Effector CD8-positive, alpha-beta T cell (primary cell): ENCODE measurements at places on chromosomes 3 and 15.

- no peak for DNase-seq
These were observed 34.9 kb downstream of the CYP19A1 start for GRCh38 chr15:51303462-51303980.

GRCh38 chr3:373193-373779, 176.7 kb downstream of the CHL1 start:
- no peak for DNase-seq

DNA sequence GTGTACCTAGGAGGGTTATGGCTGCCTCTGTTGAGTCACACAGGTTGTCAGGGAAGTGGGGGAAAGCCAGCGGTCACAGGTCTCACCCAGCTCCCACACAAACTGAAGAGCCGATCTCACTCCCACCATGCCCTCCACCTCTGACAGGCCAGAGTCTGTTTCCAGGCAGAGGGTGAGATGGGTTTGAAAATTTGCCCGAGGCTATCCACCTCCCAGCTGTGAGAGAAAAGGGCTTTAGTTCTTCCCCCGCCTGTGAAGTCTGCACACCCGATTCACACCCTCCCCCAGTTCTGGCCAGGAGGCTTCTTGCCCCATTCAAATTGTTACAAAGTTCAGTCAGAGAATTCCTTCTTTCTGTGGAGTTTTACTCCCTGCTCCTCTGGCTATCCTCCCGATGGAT, 446.9 kb downstream of the EDEM1 start:
- no peak for DNase-seq

- no peak for DNase-seq
These were observed 75.1 kb upstream of the SLC6A11 start for GRCh38 chr3:10740954-10741353.

- DNase-seq, result no peak
These were observed 18.3 kb downstream of the OSBPL10 start for GRCh38 chr3:31962801-31963205.

GRCh38 chr15:57611123-57611522, 19.4 kb downstream of the MYZAP start:
- DNase-seq, result no peak

GRCh38 chr3:41716471-41716870, 245.4 kb downstream of the ULK4 start:
- no peak for DNase-seq

DNA sequence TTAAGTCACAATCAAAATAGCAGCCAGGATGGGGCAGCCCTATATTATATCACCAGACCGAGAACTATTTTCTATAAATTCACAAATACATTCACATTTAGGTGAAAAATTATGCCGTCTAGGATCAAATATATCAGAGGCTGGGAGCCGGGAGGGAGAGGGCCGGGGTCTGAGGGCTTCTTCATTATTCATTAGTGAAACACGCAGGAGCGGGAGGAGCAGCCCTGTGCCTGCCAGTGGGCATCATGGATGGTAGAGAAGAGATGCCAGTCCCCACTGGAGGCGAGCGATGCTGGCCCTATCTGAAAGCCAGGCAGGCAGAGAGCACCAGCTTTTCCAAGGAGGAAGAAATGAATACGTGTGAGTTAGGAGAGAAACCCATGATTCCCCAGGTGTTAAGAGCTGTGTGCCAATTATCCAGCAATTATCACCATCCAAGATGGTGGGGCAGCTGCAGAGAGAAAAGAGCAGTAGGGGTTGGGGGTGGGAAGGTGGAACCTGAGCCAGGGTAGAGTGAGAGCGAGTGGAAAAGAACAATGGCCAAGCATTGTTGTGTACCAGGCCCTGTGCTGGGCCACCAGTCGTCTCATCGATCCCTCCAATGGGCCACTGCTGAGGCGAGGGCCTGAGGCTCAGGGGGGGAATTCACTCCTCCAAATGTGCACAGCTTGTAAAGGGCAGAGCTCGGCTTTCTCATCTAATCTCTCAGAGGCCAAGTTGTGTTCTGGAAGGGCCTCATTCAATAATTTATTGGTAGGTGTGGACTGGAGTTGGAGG, 261.3 kb upstream of the TLE3 start:
- no peak for DNase-seq

- no peak for DNase-seq
These were observed 207.1 kb upstream of the PFN2 start for GRCh38 chr3:150177673-150178381.

GRCh38 chr3:45269952-45270351, 43.9 kb upstream of the TMEM158 start:
- no peak for DNase-seq

DNA sequence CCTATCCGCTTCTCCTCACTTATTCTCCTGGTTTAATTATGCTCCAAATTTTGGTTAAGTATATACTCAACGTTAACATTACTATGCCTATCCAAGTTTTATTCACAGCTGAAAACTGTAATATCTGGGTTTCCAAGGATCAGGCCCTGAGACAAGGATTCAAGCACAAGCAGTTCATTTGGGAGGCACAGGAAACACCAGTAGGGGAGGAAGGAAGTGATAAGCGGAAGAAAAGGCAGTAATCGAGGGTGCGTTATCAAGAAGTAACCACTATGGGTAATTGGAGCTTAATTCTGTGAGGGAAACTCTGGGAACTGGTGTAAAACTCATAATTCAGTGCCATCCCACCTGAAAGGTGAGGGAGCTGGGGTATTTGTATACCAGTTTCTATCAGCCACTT, 120.3 kb downstream of the KCNAB1 start:
- no peak for DNase-seq

- no peak for DNase-seq
These were observed 79.7 kb downstream of the RAB11A start for GRCh38 chr15:65949011-65949410.

- no peak for DNase-seq
These were observed 600.2 kb upstream of the GRM7 start for GRCh38 chr3:6260551-6261191.

GRCh38 chr3:46538803-46539442, 27.2 kb downstream of the LRRC2 start:
- DNase-seq, result peak; percentile 51

GRCh38 chr3:3629911-3630310, 169.3 kb upstream of the LRRN1 start:
- no peak for DNase-seq

DNA sequence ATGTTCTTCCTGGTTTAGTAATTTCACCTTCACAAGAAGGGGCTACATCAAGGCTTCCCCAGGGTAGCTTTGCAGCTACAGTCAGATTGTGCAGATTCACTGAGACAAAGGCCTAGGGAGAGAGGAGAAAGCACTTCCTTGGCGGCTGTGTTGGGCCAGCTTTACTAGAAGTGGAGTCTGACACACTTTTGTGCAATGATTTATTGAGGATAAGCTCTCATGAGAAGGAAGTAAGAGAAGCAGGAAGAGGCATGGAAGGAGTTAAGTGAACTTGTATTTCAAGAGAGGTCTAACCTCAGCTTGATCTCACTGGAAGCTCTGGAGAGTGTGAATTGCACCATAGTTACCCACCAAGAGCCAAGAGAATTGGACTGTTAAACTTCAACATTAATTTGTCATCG, 78.9 kb downstream of the TGFBR2 start:
- no peak for DNase-seq

GRCh38 chr15:25797936-25798901, 64.9 kb downstream of the ATP10A start:
- DNase-seq, result no peak

DNA sequence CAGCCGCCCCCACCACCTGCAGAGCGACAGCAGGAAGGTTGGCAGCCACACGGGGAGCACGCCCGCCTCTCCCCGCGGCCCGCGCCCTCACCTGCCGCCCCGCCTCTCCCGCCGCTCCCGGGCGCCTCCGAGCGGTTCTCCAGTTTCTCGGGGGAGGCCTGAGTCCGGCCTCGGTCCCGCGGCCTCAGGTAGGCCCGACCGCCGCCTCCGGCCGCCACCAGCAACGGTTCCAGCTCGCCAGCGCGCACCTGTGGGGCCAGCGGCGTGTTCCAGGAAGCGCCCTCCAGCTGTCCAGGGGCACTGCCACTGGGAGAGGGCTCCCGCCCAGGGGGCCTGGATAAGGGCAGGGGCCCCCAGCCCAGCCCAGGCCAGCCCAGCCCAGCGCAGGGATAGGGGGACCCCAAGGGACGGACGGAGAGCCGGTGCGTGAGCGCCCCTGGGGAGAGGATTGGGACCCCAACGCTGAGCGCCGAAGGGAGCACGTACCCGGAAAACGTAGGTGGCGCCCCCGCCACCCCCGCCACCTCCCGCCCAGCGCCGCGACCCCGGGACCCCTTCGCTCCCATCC, 2.2 kb downstream of the LTK start:
- no peak for DNase-seq

DNA sequence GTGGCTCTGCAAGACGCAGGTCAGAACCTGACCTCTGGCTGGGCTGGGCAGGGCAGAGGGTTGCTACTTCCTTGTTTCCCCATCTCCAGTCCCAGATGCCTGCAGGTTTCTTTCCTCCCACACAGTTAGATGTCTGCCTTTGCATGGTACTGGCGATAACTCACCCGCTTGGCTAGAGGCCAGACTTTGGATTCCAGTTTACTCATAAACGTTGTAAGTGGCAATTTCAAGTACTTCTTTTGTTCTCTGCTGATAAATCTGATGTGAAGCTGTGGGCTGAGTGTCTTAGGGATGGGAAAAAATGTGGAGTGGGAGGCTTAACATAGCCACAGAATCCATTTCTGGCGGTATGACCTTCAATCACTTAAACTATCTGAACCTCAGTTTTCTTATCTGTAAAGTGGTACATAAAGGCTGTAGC, 194.2 kb downstream of the EBLN2 start:
- DNase-seq, result no peak

- DNase-seq, result no peak
These were observed 355.5 kb downstream of the NTRK3 start for GRCh38 chr15:87901008-87901407.

DNA sequence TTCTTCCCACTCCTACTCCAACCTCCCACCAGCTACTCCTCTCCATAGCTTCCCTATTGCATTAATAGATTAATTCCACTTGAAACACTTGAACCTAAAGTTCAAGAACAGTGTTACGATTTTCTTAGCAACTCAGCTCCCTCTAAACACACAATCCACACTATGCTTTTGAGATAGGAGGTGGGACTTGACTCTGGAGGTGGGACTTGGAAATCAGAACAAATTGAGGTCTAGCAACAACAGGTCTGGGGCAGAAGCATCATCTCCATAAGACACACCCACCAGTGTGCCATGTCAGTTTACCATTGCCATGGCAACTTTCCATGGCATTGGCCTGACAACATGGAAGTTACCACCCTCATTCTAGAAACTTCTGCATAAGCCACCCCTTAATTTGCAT, 336.5 kb upstream of the ALCAM start:
- no peak for DNase-seq

- no peak for DNase-seq
These were observed 230.7 kb upstream of the RBMS3 start for GRCh38 chr3:29050155-29050554.

DNA sequence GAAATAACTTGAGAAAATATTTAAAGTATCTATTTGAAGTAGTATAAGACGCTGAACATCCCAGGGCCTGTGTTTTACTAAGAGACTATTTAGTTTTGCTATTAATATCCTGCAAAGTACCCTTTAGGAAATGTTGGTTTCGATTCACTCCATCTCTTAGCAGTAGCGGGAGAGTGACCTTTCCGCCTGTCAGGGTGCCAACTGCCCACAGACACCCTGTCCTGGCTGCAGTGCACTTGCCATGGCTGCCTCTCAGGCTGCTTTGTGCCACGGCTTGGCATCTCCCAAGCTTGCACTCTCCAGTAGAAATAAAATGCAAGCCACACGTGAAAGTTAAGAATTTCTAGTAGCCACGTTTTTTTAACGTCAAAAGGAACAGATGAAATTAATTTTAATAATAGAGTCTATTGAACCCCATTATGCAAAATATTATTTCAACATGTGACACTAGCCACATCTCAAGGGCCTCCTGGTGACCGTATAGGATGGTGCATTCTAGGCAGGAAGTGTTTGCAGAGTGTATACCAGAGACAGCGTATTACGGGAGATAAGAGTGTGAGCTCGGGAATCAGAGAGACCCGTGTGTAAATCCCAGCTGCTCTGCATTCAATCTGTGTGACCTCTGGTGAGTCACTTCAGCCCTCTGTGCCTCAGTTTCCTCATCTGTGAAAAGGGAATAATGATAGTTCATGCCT, 19.8 kb downstream of the ADAMTS9 start:
- DNase-seq, result no peak

DNA sequence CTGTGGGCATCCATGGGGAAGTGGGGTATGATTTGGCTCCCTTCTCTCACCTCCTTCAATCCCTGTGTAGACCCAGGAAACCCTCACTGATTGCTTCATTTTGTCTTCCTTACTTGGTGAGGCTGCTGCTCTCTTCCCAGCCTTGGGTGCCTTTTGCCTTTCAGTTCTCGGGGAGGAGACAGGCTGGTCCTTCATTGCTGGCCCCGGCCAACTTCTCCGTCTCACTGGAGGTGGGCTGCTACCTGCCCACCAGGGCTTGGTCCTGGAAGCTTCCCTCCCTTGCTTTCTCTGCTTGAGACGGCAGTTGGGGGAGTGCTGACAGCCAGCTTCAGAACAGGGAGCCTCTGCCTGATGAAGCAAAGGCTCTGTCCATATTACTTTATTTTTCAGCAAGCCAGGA, 4.7 kb downstream of the FOXL2 start:
- no peak for DNase-seq

- no peak for DNase-seq
These were observed 179.7 kb downstream of the ADAMTS9 start for GRCh38 chr3:64508140-64508539.

DNA sequence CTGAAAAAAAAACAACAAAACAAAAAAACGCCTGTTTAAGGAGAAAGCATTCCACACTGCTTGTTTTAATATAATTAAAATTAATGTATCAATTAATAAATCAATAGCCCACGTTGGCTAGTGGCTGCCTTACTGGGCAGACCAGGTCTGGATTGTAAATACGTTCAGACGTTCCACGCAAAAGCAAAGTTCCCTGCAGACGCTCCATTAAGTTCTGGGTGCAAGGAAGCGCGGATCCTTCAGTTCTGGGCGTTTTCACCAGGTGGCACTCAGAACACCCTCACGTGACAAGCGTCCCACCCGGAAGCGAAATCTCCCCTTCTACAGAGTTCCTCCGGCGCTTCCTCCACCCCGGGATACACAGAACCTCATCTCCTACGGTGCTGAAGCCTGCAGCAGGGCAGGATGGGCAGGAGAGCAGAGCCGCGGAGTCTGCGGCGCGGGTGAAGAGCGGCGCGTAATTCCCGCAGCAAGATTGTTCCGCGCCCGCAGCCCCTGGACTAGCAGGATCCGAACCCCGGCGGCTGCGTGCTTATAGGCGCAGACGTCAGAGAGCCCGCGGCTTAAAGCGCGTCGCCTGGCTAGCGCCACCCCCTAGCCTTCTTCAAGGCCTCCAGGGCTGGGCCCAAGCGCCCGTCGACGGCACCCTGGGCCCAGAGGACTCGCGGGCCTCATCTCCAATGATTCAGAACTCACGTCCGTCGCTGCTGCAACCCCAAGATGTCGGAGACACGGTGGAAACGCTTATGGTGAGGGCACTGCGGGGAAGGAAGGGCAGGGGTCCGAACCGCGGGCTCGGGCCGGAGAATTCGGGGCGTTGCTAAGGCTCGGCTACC, at the start of gene SLC25A38:
SLC25A38 (plus strand) TSS at position 326 of the 836 bp plus-strand sequence; CDS start at position 681, 355 bp downstream.
- no peak for DNase-seq

GRCh38 chr15:66008940-66009562, 139.8 kb downstream of the RAB11A start:
- DNase-seq, result no peak
